ENCODE measurements at places on chromosomes 7 and 10.

DNA sequence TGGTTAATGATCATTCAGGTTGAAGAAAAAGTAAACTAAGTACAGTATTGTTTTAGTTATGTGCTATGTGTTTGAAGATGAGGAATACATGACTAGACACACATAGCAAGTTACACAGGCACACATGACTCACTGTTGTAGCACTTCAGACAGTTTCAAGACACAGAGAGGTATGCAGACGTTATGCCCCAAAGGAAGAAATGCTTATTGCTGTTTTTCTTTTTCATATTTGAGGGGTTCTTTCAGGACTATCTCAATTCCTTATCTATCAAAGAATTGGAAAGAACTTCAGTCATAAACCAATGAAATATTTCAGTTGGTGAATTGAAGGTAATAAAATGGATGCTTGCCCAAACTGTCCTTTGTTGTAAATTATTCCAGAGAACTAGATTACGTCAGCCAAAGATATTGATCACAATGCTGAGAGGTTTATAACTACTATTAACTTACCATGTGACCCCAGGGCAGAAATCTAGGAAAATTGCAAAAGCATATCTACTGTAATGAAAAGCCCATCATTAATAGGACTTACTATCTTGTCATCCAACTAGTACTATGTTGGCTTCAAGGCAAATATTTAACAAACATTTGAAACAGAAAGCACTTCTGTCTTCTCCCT is 61.2 kb upstream of the CAPZA2 start:
- DNase-seq = no peak

- no peak for DNase-seq
Measured at GRCh38 chr7:110065121-110065520, 1025.8 kb upstream of the LRRN3 start.

- DNase-seq = no peak
Measured at GRCh38 chr10:70578371-70578947, 24.1 kb downstream of the PRF1 start.

DNA sequence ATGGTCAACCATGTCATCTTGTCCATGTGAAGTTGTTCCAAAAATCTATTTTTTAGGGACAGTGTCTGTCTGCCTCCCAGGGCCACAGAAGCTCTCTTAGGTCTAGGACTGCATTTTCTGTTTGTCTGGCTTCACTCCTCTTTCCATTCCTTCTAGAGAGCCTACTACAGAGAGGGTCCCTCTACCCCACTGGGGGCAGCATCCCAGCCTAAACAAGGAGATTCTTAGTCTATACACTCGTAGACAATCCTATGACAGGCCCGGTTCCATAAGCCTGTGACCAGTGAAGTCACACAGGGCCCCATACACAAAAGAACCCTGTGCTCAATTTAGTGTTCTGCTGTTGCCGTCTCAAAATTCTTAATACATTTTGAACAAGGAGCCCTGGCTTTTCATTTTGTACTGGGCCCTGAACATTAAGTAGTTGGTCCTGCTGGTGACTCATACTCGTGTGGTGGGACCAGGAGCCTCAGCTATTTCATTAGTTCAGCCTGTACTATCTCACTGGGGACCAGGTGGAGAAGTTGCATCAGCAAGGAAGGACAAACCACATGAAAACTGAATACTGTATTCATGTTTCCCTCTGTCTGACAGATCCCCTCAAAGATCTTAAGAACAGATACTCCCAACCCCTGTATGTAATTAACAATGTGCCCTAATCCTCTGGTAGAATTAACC is 23.5 kb upstream of the FAM180A start:
- no peak for DNase-seq

DNA sequence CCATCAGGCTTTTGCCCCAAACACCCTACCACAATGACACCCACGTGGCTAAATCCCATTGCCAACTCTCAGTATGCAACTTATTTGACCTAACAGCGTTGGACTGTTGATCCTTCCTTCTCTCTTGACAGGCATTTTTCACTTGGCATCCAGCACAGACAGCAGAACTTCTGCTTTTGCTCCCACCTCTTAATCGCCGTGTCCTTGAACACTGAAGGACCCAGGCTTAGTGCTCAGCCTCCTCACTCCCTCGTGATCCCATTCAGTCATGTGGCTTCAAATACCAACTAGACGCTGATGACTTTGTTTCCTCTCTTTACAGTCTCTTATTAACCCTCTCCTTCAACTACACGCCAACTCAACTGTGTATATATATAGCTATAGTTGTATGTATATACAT is 25.0 kb downstream of the ZFAND2A start:
- DNase-seq = no peak

DNA sequence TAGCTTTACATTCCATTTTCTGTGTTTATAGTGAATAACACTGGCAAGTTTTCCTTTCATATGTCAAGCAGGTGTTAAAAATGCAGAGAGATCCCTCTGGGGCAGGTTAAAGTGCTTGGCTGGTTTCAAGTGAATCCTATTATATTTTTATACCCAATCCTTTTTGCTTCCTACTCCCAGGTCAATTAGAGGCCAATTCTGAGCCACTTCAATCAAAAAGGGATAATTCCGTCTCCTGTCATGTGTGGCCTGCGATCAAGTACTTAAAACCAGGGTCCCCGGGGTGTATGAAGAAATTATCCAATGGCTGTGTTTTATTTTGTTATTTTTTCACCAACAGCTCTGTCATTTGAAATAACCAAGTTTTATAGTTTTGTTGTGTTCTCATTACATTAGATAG is 313.2 kb downstream of the PRPF18 start:
- no peak for DNase-seq

Data from GM12892 (cell line).